ENCODE measurements at places on chromosomes 3 and 15. TPM values are rescaled to one million over a fixed set of nuclear protein-coding genes. Genes with fewer than 3 reads are reported as not detected.

The COMMD2 gene
- 40.0 TPM for total RNA-seq

The FAM81A gene
- total RNA-seq = not detected

- DNase-seq = peak; percentile 74
Observed at GRCh38 chr15:40506964-40507571, 36.3 kb downstream of the CHST14 start.

GRCh38 chr15:39188930-39189329 lies 391.9 kb upstream of the THBS1 start:
- DNase-seq = no peak

DNA sequence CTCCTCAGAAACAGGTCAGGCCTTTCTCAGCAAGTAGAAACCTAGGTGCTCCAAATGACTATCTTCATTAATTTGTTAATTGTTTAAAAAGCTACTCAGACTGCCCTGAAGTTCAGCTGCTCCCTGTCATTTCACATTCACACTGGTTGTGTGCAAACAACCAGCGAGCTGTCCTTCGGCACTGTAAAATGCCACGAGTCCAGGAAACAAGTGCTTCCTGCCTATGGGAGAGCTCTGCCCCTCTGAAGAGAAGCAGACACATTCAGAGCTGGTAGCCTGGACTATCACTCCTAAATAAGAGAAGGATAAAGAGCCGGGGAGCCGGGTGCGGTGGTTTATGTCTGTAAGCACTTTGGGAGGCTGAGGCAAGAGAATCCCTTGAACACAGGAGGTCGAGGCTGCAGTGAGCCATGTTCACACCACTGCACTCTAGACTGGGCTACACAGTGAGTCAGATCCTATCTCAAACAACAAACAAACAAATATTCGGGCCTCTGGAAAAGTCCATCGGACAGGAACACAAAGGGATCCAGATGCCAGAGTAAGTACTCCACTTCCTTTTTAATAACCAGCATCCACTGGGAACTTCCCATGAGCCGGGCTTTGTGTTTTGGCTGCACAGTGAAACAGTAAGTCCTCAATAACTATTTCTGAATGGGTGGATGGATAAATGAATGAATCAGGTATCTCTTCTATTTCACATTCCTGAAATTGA lies 114.4 kb upstream of the WNT5A start:
- no peak for DNase-seq

DNA sequence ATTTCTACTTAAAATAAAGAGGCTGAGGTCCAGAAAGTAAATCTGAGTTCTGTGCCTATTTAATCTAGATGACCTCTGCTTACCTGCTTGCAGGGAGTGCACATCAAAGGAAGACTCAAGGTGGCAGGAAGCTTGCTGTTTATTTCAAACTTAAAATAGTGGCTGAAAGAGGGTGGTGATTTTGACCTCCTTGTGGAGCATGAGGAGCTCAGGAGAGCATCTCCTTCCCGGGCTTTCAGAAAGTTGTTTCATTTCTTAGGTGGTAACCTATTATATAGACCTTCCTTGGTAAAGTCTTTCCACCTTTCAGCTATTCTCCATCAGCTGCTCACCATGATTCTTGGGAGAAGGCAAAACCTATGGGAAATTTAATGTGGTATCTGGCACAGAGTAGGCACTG lies 494 bp downstream of the GCSAM start:
- DNase-seq = peak; percentile 43

Measured in natural killer cell (primary cell).